ENCODE measurements at places on chromosomes 7 and 10.

DNA sequence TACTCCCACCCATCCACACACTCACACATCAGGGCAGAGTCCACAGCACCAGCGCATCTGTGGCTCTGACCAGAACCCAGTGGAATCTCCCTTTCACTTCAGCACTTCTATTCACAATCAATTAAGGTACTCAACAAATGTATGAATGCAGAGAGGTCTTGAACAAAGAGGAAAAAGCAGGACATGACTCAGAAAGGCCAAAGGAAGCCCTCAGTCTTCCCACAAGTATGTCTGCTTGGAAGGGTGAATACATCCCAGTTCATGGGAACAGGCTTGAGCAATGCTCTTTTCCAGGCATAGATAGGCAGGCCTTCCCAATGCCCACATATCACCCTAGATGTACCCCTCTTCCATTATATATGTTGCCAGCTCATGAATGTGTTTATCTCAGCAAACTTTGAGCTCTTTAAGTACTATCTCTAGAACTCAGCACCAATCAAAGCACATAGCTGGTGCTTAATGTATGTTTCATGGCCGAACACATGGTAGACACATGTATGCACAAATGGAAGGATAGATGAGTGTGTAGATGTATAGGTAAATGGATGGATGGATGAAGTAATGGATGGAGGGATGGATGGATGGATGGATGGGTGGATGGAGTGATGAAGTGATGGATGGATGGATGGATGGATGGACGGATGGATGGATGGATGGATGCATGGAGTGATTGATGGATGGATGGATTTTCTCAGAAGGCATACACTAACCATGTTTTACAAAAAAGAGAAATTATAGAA lies 507.6 kb downstream of the GRID1 start:
- H3K4me3 ChIP-seq = no peak overlapping the region
- H3K36me3 ChIP-seq = no peaks in the 10 kb centered on the region
- no peak for DNase-seq
- H3K4me1 ChIP-seq = peaks cover 6% of the 10 kb centered on the region
- H3K27ac ChIP-seq = no peak overlapping the region

DNA sequence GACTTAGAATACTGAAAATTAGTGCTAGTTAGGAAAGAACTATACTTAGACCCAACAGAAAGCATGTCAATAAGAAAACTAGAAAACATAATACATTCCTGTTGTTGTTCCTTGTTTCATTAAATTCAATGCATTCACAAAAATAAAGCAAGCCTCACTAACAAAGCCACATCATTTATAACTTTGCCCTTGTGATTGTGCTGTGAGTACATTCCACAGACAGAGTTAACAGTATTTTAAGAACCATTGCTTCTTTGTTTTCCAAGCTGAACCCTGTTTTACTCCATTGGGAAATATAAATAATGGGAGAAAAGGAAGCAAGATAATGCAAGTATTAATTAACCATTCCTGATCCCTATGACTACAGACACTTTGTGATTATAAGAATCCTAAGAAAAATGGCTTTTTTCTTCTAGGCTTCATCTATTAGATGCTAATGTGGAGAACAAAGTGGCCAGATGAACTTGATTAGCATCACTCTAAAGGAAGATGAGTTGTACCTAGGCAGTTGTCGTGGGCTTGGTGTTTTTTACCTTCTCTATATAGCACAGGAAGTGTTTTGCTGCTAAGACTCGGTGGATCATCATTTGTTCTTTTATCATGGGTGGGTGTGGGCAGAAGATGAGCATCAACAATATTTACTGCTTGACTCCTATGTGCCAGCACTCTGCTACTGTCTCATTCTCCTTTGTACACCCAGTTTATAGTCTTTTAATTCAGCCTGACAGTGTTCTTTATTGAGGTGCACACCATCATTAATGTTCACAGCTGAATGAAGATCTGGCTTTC lies 34.2 kb upstream of the ZNRF2 start:
- H3K36me3 ChIP-seq = no peaks in the 10 kb centered on the region
- peaks cover 41% of the 10 kb centered on the region for H3K4me1 ChIP-seq
- H3K27me3 ChIP-seq = no peaks in the 10 kb centered on the region
- no peak overlapping the region for H3K4me3 ChIP-seq

GRCh38 chr7:116515584-116515983 lies 9.3 kb upstream of the CAV1 start:
- H3K27ac ChIP-seq = no peak overlapping the region
- H3K36me3 ChIP-seq = no peaks in the 10 kb centered on the region
- DNase-seq = no peak
- H3K4me1 ChIP-seq = peaks cover 15% of the 10 kb centered on the region
- no peak overlapping the region for H3K4me3 ChIP-seq

DNA sequence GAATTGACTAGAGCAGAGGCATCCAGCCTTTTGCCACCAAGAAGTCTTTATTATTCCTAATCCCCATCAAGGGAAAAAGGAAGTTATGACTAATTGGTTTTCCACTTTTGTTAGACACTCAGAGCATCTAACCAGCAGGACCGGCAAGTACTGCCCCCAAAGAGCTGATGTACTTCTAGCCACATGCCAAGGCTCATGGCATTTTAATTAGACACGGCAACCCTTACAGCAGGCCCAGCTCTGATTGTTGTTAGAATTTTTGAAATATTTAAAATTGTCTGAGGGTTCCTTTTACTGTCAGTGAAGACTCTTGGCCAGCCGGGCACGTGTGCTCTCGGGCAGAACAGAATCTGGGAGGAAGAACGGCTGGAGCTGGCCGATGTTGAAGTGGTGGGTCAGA lies 114.8 kb downstream of the SPAG6 start:
- no peak overlapping the region for H3K27ac ChIP-seq
- H3K27me3 ChIP-seq = no peaks in the 10 kb centered on the region
- no peak for DNase-seq
- H3K36me3 ChIP-seq = no peaks in the 10 kb centered on the region
- H3K4me3 ChIP-seq = no peak overlapping the region

DNA sequence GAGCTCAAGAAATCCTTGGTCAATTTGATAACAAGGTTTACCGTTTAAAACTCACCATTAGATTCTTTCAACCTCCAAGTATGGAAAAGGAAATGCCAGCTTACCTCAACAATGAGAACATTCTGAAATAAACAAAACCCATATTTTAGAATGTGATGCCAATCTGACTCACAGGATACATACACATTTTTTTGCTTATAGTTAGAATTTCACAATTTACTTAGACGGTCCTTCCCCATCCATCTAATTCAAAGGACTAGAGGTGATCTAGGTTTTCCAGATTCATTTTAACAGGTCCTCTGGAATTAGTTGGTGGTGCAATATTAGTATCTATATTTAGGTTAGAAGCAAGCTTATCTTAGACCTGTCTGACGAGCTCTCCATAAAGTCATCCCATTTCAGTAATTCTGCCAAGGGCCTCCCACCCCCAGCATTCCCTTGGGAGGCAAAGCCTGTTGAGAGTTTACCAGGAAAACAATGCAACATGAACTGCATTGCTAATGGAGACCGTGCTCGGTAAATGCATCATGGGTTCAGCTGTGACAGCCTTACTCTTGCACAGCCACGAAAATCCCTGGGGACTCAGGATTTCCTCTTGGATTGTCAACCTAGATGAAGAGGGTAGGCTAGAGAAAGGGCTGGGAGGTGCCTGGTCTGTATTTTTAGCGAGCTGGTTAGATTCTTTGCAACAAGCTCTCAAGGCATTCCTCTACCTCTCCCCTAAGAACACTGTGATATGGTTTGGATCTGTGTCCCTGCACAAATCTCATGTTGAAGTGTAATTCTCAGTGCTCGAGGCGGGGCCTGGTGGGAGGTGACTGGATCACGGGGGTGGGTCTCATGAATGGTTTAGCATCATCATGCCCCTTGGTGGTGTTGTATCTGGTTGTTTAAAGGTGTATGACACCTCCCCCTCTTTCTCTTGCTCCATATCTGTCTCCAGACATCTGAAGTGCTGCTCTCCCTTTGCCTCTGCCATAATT lies 93.8 kb downstream of the PRTFDC1 start:
- H3K4me3 ChIP-seq = no peak overlapping the region
- no peaks in the 10 kb centered on the region for H3K27me3 ChIP-seq
- no peak overlapping the region for H3K27ac ChIP-seq
- no peak for DNase-seq

- H3K4me1 ChIP-seq = peaks cover 9% of the 10 kb centered on the region
- no peaks in the 10 kb centered on the region for H3K36me3 ChIP-seq
- no peak overlapping the region for H3K27ac ChIP-seq
- H3K4me3 ChIP-seq = peak overlapping the region; percentile 79
- H3K27me3 ChIP-seq = peaks cover 24% of the 10 kb centered on the region
Measured at GRCh38 chr10:132961787-132962622, 19.6 kb upstream of the CFAP46 start.

GRCh38 chr7:109308816-109309215 lies 739.1 kb downstream of the DNAJB9 start:
- no peak for DNase-seq
- H3K27me3 ChIP-seq = no peaks in the 10 kb centered on the region
- H3K36me3 ChIP-seq = peaks cover 4% of the 10 kb centered on the region
- no peak overlapping the region for H3K4me3 ChIP-seq
- no peaks in the 10 kb centered on the region for H3K4me1 ChIP-seq

DNA sequence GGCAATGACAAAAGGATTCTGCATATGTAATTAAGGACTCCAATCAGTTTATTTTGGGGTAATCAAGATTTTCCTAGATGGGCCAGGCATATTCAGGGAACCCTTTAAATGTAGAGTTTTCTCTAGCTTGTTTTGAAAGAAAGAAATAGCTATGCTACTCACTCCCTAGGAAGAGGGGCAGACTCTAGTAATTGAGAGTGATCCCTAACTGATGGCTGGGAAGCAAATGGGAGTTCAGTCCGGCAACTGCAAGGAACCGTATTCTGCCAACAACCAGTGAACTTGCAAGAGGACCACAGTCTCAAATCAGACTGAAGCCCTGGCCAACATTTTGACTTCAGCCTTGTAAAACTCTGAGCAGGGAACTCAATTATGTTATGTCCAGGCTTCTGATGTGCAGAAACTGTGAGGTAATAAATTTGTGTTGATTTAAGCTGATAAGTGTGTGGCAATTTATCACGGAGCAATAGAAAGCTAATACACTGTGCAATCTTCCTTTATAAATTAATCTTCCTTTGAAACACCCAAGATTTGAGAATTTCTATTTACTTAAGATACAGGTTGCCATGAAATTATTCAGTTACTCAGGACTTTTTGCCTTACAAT lies 14.0 kb downstream of the AOAH start:
- H3K27ac ChIP-seq = peak overlapping the region; percentile 30
- H3K36me3 ChIP-seq = peaks cover 24% of the 10 kb centered on the region
- H3K4me3 ChIP-seq = peak overlapping the region; percentile 20
- peaks cover 32% of the 10 kb centered on the region for H3K4me1 ChIP-seq
- no peak for DNase-seq

GRCh38 chr7:151705636-151706276 lies 171.2 kb downstream of the PRKAG2 start:
- peaks cover 32% of the 10 kb centered on the region for H3K27me3 ChIP-seq
- H3K27ac ChIP-seq = no peak overlapping the region
- H3K4me3 ChIP-seq = no peak overlapping the region
- peaks cover 1% of the 10 kb centered on the region for H3K36me3 ChIP-seq

DNA sequence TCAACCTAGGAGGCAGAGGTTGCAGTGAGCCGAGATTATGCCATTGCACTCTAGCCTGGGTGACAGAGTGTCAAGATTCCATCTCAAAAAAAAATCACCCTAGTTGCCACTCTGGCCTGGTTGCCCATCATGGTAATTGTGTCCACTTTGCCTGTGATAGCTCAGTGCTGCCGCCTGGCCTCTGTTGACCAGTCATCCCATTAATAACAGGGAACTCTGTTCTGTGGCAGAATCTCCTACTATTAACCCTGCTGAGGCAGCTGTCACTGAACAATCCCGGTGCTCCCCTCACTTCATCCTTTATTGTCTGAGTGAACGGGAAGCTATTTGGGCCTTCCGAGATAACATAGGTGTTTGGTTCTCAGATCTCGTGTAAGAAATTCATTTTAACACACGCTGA lies 14.6 kb downstream of the ZNF3 start:
- peaks cover 2% of the 10 kb centered on the region for H3K4me1 ChIP-seq
- H3K4me3 ChIP-seq = no peak overlapping the region

DNA sequence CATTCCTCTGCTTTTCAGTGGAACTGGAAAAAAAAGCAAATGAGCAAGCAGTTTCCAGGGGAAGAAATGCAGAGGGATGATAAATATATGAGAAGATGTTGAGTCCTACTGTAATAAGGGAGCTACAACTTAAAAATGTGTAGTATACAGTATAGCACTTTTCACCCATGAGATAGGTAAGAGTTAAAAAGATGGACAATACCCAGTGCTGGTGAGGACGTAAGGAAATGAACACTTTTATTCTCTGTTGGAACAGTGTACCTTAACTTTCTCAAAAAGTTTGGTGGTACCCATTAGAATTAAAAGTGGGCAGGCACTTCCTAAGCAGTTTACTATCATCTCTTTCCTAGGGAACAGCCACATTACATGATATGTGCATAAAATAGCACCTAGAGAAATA lies 2.7 kb upstream of the FAM170B start:
- H3K4me3 ChIP-seq = no peak overlapping the region
- no peaks in the 10 kb centered on the region for H3K4me1 ChIP-seq
- no peaks in the 10 kb centered on the region for H3K36me3 ChIP-seq
- peaks cover 9% of the 10 kb centered on the region for H3K27me3 ChIP-seq
- no peak for DNase-seq
- no peak overlapping the region for H3K27ac ChIP-seq

DNA sequence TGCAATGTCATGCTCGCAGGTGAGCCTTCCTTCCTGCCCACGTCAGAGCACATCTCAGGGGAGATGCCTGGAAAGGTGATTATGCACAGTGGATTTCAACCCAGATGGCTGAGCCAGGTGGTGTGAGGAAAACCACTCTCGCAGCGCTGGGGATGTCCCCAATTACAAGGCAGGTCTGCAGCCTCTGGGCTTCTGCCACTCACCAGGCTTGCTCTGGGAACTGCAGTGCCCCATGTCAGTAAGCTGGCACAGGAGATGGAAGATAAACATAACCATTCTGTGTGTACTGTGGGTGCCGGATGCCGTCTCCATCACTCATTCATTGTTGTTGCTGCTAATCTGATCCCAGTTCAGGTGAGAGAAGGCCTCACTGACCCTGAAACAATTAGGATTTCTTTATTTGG lies 222.9 kb upstream of the PITRM1 start:
- H3K27ac ChIP-seq = no peak overlapping the region
- peaks cover 12% of the 10 kb centered on the region for H3K4me1 ChIP-seq
- no peak for DNase-seq

DNA sequence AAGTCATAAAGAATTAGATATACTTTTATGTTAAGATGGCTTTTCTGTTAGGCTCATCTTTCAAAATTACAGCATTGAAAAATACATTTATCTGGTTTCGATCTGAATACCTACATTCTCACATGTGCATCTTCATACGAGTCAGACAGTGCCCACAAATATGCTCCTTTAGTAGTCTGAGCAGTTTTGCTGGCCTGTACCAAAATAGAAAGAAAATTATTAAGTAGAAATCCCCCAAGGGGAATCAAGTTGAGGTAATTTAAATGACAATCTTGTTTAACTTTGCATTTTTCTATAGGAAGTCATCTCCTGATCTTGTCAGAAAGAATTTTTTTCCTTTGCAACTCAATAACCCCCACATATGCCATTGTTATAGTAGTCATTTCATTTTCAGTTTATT lies 287.4 kb upstream of the SEMA3D start:
- no peaks in the 10 kb centered on the region for H3K27me3 ChIP-seq
- H3K27ac ChIP-seq = no peak overlapping the region
- DNase-seq = no peak
- H3K4me3 ChIP-seq = no peak overlapping the region
- peaks cover 8% of the 10 kb centered on the region for H3K4me1 ChIP-seq

GRCh38 chr10:49050366-49050765 lies 65.0 kb downstream of the VSTM4 start:
- DNase-seq = no peak
- H3K27ac ChIP-seq = no peak overlapping the region

GRCh38 chr10:17548162-17548561 lies 69.0 kb downstream of the HACD1 start:
- no peak overlapping the region for H3K4me3 ChIP-seq
- H3K4me1 ChIP-seq = peaks cover 5% of the 10 kb centered on the region
- H3K27ac ChIP-seq = no peak overlapping the region
- peaks cover 8% of the 10 kb centered on the region for H3K27me3 ChIP-seq
